ENCODE measurements at places on chromosomes 3 and 15.

DNA sequence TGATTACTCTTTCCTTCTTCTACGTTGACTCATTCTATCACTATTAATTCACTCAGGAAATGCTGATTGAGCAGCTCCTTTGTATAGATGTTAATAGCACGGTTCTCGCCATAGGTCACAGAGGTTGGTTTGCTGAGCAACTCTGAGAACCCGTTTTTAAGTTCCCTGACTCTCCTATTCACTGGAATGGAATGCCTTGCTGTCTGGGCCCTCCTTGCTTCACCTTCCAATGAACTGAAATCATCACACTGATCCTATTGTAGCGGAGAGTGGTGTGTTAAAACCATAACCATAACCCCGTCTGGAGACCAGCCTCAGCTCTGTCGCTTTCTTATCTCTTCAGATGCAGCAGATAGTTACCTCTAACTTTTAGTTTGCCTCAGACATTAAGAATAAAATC, 323.6 kb downstream of the GABRB3 start:
- no peak for DNase-seq

DNA sequence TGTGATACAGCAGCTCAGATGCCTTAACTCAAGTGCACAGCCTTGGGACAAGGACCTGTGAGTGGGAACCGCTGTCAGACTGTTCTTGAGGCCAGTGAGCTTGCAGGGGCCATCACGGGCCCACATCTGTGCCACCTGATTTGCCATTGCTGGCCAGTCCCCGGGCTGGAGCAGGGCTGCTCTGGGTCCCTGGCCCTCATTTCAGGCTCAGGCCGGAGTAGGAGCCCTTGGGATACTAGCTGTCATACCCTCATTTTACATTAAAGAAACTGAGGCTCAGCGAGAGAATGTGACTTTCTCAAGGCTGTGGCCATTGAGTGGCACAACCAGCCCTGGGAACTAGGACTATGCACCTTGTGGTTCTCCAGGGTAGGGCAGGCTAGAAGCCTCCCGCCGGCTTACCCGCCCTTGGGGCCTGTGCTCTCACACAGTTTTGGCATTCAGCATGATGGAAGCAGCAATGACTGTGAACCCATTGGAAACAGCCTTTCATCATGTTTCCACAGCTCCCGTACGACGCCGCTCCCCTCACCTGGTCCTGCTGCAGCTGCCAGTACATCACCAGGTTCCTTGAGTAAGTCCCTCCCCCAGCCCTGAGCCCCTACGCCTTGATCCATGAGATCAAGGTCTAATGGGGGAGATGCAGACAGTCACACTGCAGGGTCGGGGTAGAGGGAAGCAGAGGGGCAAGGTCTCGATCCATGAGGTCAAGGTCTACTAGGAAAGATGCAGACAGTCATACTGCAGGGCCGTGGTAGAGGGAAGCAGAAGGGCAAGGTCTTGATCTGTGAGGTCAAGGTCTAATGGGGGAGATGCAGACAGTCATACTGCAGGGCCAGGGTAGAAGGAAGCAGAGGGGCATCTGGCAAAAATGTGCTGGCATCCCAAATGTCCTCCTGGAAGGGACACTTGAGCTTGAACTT, 42.2 kb downstream of the GOLGA6L10 start:
- DNase-seq = no peak

DNA sequence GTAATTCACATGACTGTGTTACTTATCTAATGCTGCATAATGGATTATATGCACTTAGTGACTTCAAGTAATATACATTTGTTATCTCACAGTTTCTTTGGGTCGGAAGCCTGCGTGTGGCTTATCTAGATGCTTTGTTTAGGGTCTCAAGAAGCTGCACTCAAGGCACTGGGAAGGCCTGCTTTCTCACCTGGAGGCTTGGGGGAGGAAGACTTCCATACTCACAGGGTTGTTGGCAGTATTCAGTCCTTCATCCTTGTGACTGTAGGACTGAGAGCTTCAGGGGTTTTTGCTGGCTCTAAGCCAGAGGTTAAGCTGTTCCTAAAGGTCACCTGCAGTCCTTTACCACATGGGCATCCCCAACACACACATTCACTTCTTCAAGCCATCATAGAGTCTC, 22.6 kb downstream of the TAFA4 start:
- no peak for DNase-seq

- peak; percentile 68 for DNase-seq
Measured at GRCh38 chr3:127970966-127971592, 56.0 kb downstream of the KBTBD12 start.

GRCh38 chr15:41492597-41493204, 973 bp upstream of the ITPKA start:
- peak; percentile 29 for DNase-seq

GRCh38 chr15:73866881-73867410, 6.4 kb upstream of the TBC1D21 start:
- DNase-seq = no peak

- no peak for DNase-seq
Measured at GRCh38 chr3:128996726-128997125, 2.9 kb upstream of the CFAP92 start.

GRCh38 chr15:70569714-70570231, 193.6 kb downstream of the UACA start:
- DNase-seq = peak; percentile 10

DNA sequence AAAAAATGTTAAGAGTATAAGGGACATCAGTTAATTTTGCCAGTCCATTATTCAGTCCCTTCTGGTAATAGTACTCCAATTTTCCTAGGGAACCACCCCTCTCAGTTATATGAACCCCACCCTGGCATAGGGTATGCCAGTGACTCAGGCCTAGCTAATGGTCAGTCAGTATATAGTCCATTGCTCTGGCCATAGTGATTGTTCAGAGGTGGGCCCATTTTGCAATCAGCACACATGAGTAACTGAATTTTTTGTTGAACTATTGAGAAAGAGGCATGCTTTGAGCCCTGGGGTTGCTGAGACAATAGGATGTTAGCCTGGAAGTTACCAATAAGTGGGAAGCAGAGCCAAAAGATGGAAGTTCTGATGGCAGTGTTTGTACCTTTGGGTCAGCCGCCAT, 4.1 kb downstream of the LRCH3 start:
- peak; percentile 91 for DNase-seq

- DNase-seq = no peak
Measured at GRCh38 chr3:34000301-34000700, 201.9 kb downstream of the PDCD6IP start.

DNA sequence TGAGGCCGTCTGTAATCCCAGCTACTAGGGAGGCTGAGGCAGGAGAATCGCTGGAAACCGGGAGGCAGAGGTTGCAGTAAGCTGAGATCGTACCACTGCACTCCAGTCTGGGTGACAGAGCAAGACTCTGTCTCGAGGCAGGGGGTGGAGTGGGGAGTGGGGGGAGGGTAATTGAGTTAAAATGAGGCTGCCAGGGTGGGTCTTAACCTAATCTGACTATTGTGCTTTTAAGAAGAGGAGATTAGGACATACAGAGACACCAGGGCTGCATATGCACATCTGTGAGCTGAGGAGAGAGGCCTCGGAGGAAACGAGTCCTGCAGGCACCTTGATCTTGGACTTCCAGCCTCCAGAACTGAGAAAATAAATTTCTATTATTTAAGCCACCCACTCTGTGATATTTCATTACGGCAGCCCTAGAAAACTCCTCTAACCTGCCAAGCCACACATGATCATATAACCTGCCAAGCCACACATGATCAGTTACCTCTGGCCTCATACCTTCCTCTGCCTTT, 197.0 kb downstream of the THSD4 start:
- DNase-seq = no peak

GRCh38 chr3:124373524-124373923, 356.7 kb upstream of the UMPS start:
- no peak for DNase-seq

GRCh38 chr3:41163006-41163405, 36.3 kb upstream of the CTNNB1 start:
- DNase-seq = no peak

- no peak for DNase-seq
Measured at GRCh38 chr15:101050623-101051290, 131.6 kb downstream of the LRRK1 start.

GRCh38 chr3:128492671-128493569, at the start of gene GATA2:
GATA2 (minus strand) TSS chr3:128493201; CDS start chr3:128487031, 6,170 bp downstream.
- no peak for DNase-seq

DNA sequence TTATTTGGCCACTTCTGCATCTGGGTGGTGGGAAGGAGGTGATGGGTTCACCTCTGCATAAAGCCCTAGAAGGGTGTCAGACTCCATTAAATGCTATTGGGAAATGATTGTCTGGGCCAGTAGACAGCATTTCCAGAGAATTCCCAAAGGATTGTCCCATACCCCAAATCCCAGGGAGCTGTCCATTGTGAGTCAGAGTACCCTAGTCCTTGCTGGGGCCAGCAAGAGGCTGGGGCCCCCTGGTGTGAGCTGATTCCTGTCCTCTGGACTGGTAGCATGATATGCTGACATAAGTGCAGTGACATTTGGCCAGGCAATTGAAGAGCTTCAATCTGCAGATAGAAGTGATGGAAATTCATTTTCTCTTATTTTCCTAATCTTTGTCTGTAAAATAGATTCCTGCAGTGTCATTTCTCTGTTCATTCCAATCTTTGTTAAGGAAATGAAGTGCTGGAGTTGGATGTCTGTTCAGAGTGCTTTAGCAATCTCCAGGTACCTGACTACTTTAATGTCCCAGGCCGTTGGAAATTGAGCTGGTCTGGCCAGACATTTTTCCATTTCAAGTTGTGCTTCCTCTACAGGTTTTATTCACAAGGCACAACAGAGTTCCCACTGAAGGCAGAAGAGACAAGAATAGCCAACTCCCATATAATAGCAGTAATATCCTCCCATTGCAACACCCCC, 91.2 kb downstream of the RPLP1 start:
- DNase-seq = no peak

- peak; percentile 12 for DNase-seq
Measured at GRCh38 chr15:49875392-49875791, 243.6 kb downstream of the ATP8B4 start.

DNA sequence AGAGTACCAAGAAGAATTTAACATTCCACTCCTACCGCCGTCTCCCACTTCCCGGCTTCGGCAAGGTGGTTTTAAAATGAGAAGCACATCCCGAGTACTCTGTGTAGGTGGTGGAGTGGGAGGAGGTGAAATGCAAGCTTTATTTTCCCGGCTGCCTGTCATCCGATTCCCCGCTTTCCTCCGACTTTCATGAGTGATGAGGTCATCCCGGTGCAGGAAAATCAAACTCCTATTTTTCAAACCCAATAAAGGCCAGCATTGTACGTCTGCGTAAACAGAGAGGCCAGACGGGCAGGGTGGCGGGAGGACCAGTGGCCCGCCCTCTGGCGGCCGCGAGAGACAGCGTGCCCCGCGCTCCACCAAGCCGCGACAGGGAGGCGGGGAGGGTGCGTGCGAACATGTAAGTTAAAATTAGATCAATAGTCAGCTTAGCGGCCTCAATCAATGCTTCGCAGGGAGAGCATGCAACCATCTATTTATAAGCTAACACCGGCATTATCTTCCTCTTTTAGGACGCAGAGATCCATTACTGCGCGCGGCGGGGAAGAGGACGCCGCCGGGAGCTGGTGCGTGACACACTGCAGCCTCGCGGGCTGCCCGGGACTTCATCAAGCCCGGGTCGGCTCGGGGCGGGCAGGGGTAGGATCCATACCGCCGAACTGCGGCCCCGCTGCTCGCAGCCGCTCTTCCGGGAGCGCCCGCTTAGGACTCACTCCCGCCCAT, 163.3 kb downstream of the CD47 start:
- peak; percentile 88 for DNase-seq

- DNase-seq = no peak
Measured at GRCh38 chr15:35104526-35105147, 19.5 kb upstream of the NANOGP8 start.

DNA sequence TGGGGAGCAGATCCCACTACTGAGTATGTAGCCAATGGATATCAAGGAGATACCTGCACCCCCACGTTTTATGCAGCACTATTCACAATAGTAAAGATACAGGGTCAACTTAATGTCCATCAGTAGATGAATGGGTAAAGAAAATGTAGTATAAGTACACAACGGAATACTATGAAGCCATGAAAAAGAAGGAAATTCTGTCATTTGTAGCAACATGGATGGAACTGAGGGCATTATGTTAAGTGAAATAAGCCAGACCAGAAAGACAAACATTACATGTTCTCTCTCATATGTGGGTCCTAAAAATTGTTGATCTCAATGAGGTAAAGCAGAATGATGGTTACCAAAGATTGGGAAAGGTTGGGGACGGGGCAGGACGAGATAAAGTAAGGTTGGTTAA, 14.6 kb downstream of the PP2D1 start:
- DNase-seq = no peak

DNA sequence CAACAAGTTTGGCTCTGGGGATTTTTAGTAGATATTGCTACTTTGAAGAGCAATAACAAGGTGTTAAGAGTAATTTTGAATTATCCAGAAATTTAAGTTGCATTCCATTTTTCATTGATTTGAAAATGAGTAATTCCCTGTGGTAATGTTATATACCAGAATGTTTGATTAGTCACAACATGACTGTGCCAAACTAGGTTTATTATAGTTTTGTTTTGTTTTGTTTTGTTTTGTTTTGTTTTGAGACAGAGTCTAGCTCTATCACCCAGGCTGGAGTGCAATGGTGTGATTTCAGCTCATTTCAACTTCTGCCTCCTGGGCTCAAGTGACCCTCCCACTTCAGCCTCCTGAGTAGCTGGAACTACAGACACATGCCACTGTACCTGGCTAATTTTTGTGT, 40.7 kb downstream of the CNOT10 start:
- DNase-seq = peak; percentile 61

DNA sequence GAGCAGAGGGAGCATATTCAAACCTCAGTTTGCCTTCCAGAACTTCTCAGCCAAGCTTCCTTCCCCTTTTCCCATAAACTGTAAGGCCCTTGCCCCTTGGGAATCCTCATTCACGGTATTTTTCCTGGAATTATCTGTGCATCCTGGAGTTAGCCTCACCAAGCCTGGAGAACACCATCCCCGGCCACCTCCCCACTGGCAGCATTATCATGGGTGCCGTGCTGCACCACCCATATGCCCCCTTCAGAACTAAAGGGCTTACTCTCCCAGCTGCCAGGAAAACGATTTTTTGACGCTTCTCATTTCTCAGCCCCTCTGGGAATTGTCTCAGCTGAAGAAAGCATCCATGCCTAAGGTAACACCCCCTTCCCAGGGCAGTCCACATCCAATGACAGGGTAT, 20.9 kb upstream of the TBC1D21 start:
- DNase-seq = no peak

GRCh38 chr3:190003681-190004123, 117.0 kb downstream of the P3H2 start:
- DNase-seq = peak; percentile 94

GRCh38 chr15:34304613-34305012, 33.0 kb downstream of the SLC12A6 start:
- peak; percentile 47 for DNase-seq

- peak; percentile 81 for DNase-seq
Measured at GRCh38 chr3:123028233-123028828, 768 bp upstream of the SEMA5B start.

DNA sequence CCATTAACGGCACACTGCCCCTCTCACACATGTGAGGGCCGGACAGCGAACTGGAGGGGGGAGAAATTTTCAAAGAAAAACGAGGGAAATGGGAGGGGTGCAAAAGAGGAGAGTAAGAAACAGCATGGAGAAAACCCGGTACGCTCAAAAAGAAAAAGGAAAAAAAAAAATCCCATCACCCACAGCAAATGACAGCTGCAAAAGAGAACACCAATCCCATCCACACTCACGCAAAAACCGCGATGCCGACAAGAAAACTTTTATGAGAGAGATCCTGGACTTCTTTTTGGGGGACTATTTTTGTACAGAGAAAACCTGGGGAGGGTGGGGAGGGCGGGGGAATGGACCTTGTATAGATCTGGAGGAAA, 1.5 kb downstream of the SOX2 start:
- DNase-seq = no peak

- DNase-seq = peak; percentile 50
Measured at GRCh38 chr3:146382386-146382785, 87.0 kb downstream of the PLSCR2 start.

- DNase-seq = no peak
Measured at GRCh38 chr3:116164039-116164438, 281.2 kb downstream of the LSAMP start.
